ENCODE measurements at places on chromosomes 3 and 15.

- no peak for DNase-seq
Observed at GRCh38 chr3:194500198-194500597, 13.4 kb upstream of the ATP13A3 start.

- no peak for DNase-seq
Observed at GRCh38 chr3:127815641-127816605, 6.4 kb downstream of the MGLL start.

GRCh38 chr3:129919806-129920205, 26.3 kb upstream of the TMCC1 start:
- no peak for DNase-seq

GRCh38 chr15:68433551-68433950, 1.6 kb upstream of the ITGA11 start:
- DNase-seq = no peak

DNA sequence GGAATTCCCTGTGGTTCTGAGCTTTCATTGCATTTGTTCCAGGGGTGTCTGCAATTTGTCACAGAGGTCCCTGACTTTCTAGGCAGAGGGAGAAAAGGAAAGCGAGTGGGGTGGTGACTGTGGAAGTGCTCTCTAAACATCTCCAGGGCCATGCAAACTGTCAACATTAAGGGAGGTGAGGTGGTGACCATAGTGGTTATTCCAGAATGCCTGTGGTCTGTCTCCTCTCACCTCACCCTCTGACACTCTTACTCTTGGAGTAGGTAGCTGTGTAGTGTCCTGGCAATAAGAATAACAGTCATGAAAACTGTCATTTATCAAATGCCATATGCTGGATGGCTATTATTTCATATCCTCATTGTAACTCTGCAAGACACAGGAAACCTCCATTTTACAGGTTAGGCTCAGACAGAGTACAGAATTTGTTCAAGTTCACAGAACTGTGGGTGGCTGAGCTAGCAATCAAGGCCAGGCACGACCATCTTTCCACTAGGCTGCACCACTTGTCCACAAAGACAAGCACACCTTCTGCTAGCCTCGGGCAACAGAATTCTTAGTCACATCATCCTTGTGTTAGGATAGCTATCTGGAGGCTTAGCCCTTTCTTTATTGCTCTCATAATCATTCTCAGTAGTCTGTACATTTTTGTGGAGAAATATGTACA, 179.4 kb downstream of the CD47 start:
- DNase-seq = no peak

DNA sequence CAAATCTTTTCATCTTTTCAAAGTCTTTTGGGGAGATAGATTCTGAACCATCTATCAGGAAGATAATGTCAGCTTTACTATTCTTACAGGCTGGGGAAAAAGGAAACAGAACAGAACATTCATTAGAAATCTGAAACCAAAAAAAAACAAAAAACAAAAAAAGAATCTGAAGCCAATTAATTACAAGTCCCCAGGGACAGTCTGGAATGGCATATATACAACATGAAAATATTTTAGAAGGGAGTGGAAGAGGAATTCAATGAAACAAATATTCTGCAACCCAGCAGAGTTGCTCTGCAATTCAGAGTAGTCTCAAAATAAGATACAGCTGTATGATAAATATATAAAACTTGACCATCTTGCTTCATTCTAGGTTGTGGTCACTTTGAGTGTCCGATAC, 41.7 kb upstream of the CAPN7 start:
- no peak for DNase-seq

- no peak for DNase-seq
Observed at GRCh38 chr3:55339819-55340218, 147.3 kb downstream of the WNT5A start.

- no peak for DNase-seq
Observed at GRCh38 chr3:32226875-32227500, 11.5 kb upstream of the CMTM8 start.

DNA sequence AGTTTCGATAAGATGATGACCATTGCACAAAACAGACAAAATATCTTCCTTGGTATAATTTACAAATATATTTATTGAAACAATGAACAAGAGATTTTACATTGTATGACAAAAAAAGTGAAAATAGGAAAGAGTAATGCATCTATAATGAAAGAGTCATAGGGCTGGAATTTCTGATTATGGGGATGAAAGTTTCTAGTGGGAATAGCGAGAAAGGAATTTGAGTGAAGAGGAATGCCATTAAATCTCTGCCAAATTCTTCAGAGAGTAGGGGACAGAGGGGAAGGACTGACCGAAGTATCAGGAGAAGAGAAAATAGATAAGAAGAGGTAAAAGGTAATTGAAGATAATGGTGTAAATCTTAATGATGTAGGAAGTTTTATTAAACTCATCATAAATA, 125.4 kb downstream of the VGLL3 start:
- DNase-seq = no peak

GRCh38 chr3:5185093-5185673, 2.3 kb upstream of the EDEM1 start:
- DNase-seq = no peak

- no peak for DNase-seq
Observed at GRCh38 chr15:52109559-52110451, 2.8 kb downstream of the BCL2L10 start.

DNA sequence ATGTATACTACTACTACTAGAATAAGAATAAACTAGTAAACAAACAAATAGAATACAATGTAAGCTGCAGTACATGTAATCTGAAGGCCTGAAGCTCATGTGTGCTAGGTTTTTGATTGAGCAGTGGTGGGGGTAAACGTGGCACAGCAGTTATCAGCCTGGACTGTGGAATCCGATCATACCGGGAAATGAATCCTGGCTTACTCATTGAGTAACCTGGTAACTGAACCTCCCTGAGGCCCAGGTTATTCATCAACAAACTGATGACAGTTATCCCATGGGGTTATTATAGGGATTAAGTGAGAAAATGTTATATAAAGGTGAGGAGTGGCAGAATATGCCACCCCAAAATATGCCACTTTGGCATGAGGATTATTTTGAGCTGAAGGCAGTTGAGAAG, 339.1 kb downstream of the FHIT start:
- DNase-seq = no peak

GRCh38 chr3:149895769-149896168, 74.9 kb downstream of the PFN2 start:
- DNase-seq = no peak

DNA sequence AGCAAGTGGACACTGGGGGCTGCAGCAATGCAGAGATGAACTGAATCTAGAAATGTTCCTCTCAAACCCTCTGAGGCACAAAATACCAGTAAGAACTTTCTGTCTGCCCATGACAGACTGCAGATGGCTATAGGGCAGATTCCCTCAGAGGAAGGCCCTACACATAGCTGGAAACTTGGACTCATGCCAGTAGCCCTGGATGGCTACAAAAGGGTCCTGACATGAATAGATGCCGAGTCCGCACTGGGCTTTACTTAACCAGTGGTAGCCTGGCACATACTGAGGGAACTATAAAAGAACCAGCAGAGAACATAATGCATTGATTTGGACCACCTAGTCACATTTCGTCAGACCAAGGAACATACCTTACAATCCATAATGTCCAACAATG, 66.7 kb downstream of the C3orf80 start:
- DNase-seq = no peak

- DNase-seq = no peak
Observed at GRCh38 chr3:135809021-135809634, 156.4 kb upstream of the PPP2R3A start.

- DNase-seq = no peak
Observed at GRCh38 chr3:21117370-21117769, 633.6 kb downstream of the ZNF385D start.

GRCh38 chr3:13307041-13307440, 113.1 kb downstream of the NUP210 start:
- no peak for DNase-seq

DNA sequence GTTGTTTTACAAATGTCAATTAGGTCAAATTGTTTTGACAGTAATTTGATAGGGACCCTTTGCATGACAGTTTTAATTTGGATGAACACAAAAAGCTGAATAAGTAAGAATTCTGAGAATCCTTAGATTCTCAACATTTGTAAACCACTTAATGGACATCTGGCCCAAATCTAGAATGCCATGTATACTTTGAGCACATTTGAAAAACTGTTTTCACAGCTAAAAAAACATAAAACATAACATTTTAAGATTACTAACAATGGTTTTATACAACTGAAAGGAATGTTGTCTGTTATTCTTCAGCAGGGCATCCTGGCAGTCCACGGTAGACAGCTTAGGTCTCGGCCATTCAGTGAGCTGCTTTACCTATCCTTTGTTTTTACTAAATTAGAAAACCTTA, 34.5 kb upstream of the TM2D3 start:
- no peak for DNase-seq

All from stimulated activated CD8-positive, alpha-beta memory T cell treated with anti-CD3 and anti-CD28 coated beads, Interleukin-2, amount 100 ng/mL, for 48 hours (primary cell).